ENCODE measurements at places on chromosomes 3 and 15.

DNA sequence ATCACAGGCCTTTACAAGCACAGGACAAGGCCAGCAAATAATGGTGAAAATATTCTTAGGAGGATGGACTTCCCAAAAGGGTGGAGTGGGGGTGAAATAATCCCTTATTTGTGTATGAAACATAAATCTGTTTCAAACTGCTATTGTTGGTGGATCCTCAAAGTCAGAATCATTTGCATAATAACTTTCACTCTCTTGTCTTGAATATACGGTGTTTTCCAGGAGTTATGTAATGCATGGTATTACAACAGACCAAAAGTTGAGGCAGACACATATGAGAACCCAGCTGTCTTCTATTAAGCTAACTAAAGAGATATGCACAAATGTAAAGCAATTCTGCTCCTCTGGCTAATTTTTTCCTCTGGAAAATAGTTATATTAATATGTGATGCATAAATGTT is 57.7 kb downstream of the PRTG start:
- DNase-seq: no peak

- DNase-seq: no peak
These were observed 1060.8 kb downstream of the ROBO1 start for GRCh38 chr3:78706906-78707523.

DNA sequence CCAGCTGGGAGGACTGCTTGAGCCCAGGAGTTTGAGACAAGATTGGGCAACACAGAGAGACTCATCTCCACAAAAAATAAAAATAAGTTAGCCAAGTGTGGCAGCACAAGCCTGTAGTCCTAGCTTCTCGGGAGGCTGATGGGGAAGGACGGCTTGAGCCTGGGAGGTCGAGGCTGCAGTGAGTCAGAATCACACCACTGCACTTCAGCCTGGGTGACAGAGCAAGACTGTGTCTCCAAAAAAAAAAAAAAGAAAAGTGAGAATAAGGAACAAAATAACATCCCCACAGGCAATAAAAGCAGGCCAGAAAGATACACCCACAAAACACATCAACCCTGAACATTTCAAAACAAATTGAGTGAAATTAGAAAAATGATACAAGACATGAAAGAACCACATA is 48.7 kb upstream of the OCA2 start:
- no peak for DNase-seq

- DNase-seq: no peak
These were observed 14.1 kb downstream of the PTPN23 start for GRCh38 chr3:47394881-47395280.

DNA sequence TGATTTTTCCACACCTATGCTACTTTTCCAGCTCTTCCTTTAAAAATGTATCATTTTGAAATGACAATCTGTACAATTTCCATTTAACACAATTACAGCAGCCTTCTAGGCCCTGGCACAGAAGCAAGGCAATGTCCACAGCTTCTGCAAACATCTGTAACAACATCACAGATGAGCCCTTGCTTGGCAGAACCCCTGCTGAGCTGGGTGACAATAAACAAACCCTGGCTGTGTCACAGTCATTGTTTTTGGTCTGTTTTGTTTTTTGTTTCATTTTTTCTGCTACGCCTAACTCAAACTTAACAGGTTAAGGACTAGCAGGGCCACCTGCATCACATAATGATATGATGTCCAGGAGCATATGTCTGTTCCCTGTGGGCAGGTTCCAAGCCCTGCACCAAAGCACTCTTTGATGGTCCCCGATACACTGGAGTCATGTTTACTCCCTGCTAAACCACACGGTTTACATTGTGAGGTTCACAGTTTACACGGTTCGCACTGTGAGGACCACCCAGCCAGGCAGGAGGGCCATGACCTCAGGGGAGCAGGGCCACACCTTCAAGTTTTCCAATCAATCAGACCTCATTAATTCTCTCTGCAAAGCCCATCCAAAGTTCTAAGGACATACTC is 186.8 kb upstream of the CHRNA7 start:
- DNase-seq: no peak

GRCh38 chr3:55367384-55367783 is 119.7 kb downstream of the WNT5A start:
- DNase-seq: no peak

GRCh38 chr3:175198991-175199783 is 340.1 kb downstream of the NAALADL2 start:
- no peak for DNase-seq

- no peak for DNase-seq
These were observed 5.8 kb upstream of the ARPP21 start for GRCh38 chr3:35633332-35634124.

DNA sequence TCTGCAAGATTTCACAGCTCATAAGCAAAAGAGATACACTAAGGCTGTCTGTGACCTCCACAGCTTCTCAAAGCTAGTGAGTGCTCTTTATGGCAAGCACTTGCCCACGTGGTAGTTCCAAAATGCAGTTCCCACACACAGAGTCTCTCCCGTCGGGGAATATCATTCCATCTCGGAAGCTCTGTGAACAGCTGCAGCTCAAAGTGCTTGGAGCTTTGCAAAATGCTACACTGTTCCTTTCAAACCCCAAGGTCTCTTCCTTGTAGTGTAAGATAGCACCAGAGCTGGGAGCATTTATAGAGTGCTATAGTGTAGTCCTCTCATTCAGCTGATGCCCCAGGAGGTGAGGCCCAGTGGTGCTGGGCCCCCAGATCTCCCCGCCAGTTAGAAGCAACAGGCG is 36.1 kb downstream of the ST6GAL1 start:
- no peak for DNase-seq

GRCh38 chr3:179927191-179927590 is 109.5 kb downstream of the PEX5L start:
- DNase-seq: no peak

GRCh38 chr3:127714866-127715265 is 42.1 kb downstream of the ABTB1 start:
- DNase-seq: no peak

DNA sequence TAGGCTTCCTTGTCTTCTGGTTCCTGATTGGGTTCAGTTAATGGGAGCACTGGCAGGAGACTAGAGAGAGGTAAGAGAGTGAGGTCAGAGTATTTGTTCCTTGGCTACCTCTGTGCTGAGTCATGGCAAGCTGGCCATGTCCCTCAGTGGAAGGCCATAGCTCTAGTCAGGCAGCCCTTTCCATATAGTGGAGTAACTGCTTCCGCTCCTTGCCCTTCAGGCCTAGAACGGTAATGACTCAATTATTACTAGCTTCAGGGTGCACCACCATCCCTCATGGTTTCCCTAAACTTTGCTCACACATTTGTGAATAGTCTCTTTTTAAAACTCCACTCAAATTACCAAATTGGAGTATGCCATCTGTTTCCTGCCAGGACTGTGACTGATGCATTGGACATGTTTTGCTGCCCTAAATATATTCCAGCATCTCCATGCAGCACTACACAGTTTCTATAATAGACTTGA is 10.5 kb upstream of the ANO10 start:
- no peak for DNase-seq

- DNase-seq: no peak
These were observed 136.5 kb downstream of the MAP2K5 start for GRCh38 chr15:67678993-67679392.

DNA sequence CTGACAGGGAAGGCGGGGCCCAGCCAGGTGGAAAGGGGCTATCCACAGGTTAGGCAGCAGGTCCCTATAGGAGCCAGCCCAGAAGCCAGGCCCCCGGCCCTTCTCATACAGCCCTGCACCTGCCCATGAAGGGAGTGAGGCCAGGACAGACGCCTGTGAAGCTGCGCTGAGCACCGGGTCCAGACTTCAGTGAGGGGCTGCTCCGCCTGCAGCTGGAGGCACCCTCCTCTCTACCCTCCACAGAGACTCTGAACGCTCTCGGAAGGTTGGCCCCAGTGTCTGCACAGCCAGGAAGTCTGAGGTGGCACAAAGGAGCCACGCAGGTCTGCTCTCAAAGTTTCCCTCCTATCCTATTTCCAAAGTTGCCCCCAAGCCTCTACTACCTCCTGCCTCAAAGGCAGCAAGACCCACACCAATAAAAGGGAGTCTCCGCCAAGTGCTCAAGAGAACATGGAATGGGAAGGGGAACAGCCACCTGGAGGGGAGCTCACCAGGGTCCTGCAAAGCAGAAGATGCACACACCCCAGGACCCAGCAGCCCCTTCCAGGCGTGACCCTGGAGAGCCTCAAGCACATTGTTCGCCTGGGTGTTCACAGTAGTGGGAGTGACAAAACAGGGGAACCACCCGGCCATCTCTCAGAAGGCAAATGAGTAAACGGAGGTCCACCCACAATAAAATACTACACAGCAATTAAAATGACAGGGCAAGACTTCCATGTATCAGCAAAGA is 19.5 kb downstream of the XXYLT1 start:
- DNase-seq: no peak

DNA sequence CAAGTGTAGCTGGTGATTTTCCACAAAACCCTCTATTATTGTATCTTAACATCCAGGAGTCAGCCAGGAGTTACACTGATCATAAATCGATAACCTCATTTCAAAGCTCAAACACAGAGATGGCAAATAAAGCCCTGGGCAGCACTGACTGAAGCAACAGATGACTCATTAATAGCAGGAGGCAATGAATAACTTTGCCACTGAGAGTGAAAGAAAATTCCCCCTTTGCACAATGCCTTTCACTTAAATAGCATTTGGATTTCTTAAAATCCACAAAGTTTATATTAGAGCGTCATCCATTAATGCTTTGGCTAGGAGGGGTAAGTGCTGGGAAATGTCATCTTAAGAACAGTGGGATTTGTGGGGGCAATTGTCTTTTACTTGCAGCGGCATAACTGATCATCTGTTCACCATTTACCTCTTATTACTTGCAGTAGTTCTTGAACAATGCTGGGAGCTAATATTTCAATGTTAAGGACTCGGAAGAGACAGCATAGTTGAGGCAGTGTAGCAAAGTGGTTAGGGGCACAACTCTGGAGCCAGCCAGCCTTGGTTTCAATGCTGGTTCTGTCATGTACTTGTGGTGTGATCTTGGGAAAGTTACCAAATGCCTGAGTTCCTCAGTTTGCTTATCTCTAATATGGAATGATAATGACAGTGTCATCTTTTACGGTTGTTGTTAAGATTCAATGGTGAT is 630.4 kb upstream of the TBL1XR1 start:
- DNase-seq: no peak

DNA sequence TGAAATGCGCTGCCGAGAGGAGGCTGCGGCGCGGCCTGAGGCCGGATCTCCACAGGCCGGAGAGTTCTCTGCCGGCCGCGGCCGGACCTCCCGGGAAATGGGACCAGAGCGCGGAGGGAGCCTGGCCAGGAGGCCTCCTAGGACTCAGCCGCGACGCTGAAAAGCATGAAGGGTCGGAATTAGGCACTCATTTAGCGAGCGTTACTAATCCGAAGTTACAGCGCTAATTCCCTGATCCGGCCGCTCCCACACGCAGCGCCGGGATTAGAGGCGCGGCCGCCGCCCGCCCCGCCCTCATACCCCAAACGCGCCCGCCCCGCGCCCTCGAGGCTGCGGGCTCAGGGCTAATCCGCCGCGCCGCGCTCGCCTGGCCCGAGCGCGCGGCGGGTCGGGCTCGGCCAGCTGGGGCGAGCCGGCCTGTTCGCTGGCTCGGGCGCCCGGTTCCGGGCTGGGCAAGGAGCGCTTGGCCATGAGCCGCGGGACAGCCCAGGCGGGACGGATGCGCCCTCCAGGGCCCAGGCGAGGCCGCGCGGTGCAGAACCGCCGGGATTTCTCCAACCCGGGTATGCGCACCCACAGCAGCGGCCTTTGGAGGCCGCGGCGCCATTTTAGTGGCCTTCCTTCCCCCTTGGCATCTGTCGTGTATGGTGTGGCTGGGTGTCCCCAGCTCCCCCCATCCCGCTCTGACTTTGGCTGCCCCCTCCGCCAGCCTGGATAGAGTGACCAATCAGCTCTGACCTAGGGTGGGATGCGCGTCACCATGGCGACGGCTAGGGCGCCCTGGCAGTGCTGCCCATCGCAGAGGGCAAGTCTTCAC is 36.8 kb upstream of the POLG start:
- no peak for DNase-seq

GRCh38 chr3:4897765-4898453 is 81.3 kb upstream of the BHLHE40 start:
- no peak for DNase-seq

DNA sequence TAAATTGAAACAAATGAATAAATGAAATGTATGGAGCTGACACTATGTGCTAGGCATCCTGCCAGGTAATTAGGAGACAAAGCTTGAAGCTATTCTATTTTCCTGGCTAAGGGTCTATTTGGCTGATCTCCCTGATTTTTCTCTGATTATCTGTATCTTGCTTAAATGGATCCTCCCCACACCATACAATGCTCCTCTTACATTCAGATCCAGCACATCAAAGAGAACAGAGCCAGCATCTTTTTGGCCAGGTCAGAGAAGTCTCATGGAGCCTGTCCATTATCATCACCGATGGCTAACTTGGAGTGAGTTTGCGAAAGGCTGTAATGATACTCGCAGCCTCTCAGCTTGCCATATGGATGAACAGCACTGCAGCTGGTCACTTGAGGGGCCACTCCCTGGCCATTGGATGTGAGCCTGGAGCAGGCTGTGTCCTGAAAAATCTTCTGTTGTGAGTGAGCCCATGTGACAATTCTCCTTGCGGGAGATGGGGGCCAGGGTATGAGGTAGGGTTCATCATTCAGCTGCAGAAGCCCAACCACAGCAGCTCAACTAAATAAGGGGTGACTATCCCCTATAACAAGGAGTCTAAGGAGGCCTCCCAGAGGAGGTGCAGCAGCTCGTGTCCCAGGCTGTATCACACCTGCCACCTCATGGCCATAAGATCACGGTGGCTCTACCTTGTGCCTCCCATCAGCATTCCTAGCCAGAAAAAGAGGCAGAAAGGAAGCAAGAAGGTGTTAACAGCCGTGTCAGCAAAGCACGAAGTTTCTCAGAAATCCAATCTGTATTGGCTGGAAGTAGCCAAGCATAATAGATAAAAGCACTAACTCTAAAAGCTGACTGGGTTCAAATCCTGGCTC is 69.3 kb upstream of the ST8SIA2 start:
- DNase-seq: no peak

DNA sequence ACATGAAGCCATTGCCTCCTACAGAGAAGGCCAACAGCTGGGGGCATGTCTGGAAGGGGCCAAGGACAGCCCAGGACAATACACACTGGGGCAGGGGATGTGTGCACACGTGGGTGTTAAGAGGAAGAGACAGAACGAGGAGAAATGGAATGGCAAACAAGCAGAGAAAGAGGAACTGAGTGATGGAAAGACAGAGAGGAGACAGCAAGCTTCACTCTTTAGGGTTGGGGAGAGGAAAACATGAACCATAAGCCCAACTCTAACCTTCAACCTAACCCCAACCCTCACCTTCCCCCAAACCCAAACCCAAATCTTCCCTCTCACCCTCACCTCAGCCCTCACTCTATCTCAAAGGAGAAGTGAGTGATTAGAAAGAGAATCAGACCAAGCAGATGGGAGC is 11.9 kb upstream of the PARL start:
- no peak for DNase-seq

GRCh38 chr15:60526127-60526616 is 47.2 kb upstream of the ICE2 start:
- no peak for DNase-seq

DNA sequence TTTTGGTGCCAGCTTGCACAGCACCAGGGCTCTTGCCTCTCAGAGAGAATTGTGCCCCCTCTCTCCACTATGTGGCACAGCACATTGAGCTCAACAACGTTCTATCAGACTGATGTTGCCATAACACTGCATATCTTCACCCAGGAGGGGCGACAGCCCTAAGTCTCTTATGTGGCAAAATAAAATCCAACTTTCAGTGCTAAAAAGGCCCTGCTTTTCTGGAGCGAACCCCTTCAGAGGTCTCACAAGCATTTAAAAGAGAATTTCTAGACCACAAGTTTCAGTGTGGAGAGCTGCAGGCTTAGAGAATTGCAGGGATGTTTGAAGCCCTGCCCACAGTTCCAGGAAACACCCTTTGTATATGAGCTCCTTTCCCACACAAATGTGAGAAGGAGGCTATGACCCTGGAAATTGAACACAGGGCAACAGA is 85.5 kb downstream of the LIPC start:
- DNase-seq: no peak
